ENCODE measurements at places on chromosomes 1 and 21.

- no peak for DNase-seq
Measured at GRCh38 chr1:65247419-65248359, 61.7 kb upstream of the DNAJC6 start.

GRCh38 chr1:65334081-65334480 lies 24.7 kb downstream of the DNAJC6 start:
- no peak for DNase-seq

DNA sequence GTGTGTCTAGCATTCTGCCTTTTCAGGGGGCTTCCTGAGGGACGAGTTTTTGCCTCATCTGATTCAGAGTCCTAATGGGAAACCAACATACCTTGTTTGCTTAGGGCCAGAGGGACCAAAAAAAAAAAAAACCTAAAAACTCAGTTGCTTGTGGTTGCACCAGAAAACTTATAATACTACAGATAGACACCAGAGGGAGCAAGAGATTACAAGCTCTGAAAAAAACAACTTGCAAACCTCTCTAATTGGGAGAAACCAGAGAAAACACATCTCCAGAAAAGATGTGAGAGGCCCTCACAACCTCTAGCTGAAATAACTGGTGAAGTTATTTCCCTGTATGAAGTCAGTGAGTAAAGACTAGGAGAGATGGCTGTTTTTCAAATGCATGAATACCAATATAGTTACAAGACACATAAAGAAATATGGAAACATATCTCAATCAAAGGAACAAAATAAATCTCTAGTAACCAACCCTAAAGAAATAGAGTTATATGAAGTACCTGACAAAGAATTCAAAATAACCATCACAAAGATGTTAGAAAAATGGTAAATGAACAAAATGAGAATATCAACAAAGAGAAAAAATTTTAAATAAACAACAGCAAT lies 233.7 kb upstream of the NFIA start:
- no peak for DNase-seq

DNA sequence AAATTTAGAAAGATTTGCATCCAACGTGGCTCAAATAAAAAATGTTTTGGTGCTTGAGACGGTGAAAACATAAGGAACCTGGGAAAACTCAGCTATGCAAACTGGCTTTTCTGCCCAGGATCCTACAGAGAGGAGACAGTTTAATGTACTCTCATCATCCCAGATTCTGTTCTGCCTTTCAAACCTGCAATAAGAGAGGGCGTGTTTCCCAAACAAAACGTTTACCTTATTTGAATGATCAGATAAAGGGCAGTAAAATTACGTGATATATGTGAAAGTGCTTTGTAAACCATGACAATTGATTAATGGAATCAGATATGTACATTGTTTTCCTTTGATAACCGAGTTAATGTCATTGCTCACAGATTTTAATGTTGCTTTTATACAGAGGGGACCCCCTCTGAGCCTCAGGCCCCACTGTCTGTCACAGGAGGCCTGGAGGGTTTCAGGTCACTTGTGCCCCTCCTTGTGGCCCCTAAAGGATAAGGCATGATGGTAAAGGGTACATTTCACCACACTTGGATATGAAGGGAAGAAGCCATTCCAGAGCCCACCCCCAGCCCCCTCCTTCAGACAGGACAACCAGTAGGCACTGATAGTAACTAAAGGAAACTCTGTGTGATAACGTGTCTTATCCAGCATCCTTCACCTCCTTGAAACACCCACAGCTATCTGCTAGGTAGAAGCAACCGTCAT lies 157.6 kb downstream of the EDEM3 start:
- DNase-seq = no peak

DNA sequence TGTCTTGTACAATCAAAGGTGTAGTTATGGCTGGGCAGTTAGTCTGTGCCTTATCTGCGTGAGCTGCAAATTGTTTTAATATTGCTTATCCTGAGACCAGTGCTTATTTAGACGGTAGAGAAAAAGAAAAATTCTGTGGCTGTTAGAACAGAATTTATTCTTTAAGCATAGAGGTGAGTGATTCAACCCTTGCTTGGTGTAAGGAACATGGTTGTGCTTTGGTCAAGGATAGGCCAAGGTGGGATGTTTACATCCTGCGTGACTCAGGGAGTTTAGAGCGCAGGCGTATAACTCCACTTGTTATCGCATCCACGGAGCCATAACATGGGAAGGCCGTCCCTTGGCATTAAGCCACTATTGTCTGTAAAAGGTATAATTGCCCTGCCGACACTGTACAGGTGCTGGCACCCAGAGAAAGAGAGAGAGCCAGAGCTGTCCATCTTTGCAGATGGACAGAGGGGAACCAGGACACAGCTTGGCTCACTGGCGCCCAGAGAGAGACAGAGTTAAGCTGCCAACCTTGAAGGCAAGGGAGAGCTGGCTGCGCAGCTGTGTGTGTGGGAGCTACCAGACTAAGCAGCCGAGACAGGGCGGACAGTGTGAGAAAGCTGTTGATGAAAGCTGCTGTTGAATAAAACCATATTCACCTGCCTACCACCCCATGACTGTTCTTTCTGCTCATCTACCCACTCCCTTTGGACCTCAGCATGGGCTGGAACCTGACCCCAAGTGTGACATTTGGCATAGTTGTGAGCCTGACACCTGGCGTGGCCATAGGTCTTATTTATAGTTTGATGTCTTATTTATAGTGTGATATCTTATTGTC lies 200.4 kb downstream of the DYRK1A start:
- no peak for DNase-seq

GRCh38 chr1:226526801-226527595 lies 21.6 kb upstream of the STUM start:
- DNase-seq = no peak

GRCh38 chr1:8625981-8626898 lies 191.2 kb downstream of the RERE start:
- no peak for DNase-seq

GRCh38 chr1:71166178-71167173 lies 85.6 kb upstream of the ZRANB2 start:
- DNase-seq = no peak

DNA sequence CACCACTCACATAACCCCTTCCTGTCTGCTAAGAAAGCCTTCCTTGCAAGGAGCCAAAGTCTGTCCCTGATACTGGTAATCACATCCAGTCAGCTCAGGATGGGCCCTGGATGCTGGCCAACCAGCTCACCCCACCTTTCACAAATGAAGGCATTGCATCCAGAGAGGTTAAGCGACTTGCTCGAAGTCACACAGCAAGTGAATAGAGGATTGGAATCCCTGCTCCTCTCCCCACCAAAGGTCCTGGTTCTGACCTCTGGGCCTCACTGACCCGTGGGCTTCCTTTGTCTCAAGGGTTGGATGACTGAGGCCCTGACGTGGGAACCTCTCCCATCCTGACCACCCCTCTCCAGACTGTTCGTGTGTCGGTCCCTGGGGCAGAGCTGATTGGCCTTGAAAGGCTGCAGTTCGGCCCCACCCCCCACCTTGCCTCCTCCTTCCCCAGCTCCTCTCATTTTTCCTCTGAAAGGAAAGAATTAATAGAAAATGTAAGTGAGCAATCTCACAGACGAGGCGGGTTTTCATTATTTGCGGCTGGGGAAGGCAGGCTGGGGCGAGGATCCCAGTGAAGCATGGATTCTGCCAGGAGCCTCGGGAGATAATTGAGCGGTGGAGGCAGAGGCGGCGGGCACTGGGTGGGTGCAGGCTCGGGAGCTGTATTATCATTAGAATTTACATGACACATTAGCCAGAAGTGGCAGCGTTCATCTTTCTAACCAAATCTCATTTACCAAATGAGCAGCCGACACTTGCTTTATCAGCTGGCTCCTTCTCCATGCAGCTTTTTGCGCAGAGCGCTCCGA lies 101.5 kb upstream of the CSF3R start:
- no peak for DNase-seq

- no peak for DNase-seq
Measured at GRCh38 chr1:45304311-45305081, 22.2 kb upstream of the HPDL start.

- DNase-seq = no peak
Measured at GRCh38 chr1:15364740-15365139, 44.9 kb upstream of the EFHD2 start.

DNA sequence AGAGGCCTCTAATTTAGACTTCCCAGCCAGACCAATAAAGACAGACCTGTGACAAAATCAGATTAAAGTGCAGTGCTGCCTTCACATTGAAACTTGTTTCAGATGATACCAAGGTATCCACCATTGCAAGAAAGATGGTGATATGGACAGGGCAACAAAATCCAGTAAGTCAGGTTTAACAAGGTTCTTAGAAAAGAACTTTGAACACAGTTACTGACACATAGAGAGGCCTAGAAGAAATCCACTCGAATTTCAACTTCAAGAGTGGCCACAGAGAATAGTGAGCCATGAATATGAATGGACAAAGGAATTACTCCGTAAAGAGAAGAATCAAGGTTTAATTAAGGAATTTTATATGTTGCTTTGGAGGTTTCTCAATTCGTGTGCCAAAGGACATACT lies 230.4 kb downstream of the KCNT2 start:
- DNase-seq = no peak

GRCh38 chr21:36245115-36245514 lies 74.9 kb upstream of the MORC3 start:
- no peak for DNase-seq

- no peak for DNase-seq
Measured at GRCh38 chr1:65741993-65742392, 50.7 kb upstream of the PDE4B start.

GRCh38 chr1:155970531-155971167 lies 7.7 kb downstream of the ARHGEF2 start:
- no peak for DNase-seq

GRCh38 chr21:14657241-14658008 lies 111.3 kb upstream of the SAMSN1 start:
- DNase-seq = no peak

DNA sequence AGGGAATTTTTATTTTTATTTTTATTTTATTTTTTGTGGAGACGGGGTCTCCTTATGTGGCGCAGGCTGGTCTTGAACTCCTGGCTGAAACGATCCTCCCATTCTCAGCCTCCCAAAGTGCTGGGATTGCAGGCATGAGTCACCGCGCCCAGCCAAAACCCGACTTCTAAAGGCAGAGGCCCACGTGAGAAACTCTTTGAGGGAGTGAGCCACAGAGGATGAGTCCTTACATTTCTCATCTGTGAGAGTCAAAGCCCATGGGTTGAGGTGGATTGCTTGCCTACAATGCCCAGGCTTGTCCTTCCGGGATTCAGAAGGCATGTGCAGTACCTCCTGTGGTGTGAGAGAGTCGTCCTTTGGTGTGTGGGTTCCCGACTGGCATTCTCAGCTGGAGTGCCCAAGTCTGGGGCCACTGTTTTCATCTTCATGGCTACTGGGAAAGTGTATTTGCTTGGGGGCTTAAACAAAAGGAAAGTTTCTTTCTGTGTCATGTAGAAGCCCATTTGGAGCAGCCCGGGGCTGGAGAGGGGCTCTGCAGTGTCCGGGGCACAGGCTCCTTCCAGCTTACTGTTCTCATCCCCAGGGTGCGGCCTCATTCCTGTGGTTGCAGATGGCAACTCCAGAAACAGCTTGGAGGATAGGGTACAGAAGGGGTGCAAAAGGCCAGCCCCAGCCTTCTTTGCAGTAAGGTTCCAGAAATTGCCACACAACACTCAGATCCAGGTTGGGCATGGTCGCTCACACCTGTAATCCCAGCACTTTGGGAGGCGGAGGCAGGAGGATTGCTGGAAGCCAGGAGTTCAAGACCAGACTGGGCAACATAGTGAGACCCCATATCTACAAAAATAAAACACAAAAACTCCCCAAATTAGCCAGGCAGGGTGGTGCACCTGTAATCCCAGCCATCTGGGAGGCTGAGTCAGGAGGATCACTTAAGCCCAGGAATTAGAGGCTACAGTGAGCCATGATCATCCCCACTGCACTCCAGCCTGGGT lies 29.4 kb upstream of the CSF3R start:
- DNase-seq = no peak

GRCh38 chr1:223410036-223410435 lies 16.8 kb downstream of the CCDC185 start:
- DNase-seq = no peak

GRCh38 chr1:70863239-70863638 lies 184.4 kb downstream of the PTGER3 start:
- DNase-seq = no peak

DNA sequence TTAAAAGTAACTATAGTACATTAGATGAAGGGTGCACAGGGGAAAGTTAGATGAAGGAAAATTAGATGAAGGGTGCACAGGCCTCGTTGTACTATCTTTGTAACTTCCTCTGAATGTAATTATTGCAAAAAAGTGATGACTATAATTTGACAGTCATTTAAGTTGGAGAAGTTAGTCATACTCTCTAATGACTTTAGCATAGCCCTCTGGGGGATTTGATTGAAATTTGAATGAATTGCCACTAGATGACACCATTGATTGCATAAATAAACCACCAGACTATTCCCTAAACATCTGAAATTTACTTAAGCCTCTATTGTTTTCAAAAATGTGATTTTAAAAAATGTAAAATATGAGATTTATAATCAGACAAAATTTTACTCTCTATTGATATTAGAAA lies 102.6 kb downstream of the TPR start:
- DNase-seq = no peak

DNA sequence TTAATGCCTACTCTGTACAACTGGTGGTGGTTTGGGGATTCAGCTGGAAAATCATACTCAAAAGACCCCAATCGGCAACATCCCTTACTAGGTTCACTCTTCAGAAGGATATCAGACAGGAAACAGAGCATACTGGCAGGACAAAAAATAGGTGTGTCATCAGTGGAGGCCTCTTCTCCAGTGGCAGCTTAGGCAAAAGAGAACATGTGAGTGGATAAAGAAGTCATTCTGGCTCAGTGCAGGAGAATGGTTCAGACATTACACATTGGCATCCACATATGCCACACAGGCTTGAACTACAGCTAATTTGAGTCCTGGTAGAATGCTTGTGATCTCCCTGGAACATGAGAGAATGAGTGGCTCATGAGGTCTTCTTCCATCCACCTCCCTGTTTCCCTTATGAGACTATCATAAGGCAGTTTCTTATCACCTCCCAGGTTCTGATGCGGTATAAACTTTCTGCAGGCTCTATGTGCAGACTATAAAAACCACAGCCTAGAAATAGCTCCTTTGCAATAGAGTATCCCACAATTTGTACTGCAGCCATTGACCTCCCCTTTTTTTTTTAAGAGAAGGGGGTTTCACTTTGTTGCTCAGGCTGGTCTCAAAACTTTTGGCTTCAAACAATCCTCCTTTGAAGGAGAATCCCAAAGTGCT lies 24.7 kb downstream of the VAMP4 start:
- no peak for DNase-seq

GRCh38 chr1:109790735-109791494 lies 27.2 kb upstream of the EPS8L3 start:
- DNase-seq = peak; percentile 60

- DNase-seq = no peak
Measured at GRCh38 chr1:29698033-29698432, 461.7 kb downstream of the PTPRU start.

DNA sequence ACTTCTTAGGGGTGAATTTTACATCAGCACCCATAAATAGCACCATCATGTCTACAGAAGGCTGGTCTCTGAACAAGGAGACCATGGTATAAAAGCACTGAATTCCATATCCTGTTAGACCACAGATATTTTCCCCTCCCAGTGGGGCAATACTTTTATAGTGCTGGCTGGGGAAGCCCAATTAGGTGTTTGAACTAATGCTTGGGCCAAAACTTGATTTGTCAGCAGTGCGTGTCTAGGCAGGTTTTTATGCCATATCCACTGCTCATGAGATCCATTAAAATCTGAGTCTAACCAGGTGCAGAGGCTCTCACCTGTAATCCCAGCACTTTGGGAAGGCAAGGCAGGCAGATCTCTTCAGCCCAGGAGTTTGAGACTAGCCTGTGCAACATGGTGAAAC lies 623.0 kb downstream of the NPHP4 start:
- no peak for DNase-seq
